ENCODE measurements at places on chromosomes 7 and 10.

DNA sequence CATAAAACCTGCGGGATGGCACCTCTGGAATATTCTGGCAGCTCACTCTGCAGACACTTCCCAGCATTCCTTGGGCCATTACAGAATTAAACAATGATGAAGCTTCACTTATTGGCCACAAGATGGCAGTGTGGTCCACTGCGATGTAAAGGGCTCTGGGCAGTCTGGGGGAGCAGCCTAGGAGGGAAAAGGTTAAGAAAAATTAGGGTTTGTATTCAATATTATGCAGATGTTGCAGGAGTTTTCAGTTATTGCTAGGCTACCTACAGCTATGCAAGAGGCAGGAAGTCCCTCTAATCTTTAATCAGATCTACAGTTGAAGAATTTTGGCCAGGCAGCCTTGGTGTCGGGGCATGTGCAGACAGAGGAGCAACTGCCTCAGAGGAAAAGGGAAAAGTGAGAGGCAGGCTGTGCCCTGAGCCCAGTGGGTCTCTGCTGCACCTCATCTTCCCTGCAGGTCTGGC is 233.2 kb upstream of the PRSS1 start:
- DNase-seq = no peak

DNA sequence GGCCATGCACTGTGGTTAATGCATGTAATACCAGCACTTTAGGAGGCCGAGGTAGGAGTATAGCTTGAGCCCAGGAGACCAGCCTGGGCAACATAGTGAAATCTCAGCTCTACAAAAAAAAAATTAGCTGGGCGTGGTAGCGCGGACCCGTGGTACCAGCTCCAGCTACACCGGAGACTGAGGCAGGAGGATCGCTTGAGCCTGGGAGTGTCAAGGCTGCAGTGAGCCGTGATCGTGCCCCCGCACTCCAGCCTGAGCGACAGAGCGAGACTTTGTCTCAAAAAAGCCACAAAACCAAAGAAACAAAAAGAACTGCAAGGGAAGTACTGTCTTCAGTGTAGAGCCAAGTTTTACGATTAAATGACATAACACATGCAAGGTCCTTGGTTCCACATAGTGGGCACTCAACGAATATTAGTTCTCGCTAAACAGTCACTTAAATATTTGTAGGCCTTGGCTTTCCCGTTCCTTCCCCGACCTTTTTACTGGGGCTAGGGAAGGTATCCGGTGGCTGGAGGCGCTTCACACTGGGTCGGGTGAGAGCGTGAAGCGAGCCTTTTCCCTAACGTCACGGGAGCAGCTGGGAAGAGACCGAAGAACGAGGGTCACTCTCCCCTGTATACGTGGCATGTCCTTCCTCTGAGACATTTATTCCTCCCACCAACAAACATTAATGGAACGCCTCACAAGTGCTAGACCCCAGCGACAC is 993 bp upstream of the SND1 start:
- DNase-seq = no peak

DNA sequence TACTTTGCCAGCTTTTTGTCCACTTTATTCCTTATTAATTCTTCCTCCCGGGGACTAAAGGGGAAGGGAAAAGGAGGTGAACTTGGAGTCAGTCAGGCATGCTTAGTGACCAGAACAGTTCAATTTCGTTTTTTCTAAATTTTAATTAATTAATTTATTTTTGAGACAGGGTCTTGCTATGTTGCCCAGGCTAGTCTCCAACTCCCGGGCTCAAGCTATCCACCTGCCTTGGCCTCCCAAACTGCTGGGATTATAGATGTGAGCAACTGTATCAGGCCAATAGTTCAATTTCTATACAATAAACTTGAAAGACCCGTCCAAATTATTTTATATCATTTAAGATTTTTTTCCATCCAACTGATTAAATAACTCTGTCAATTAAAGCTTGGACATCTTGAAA is 1.3 kb upstream of the SLF2 start:
- no peak for DNase-seq

DNA sequence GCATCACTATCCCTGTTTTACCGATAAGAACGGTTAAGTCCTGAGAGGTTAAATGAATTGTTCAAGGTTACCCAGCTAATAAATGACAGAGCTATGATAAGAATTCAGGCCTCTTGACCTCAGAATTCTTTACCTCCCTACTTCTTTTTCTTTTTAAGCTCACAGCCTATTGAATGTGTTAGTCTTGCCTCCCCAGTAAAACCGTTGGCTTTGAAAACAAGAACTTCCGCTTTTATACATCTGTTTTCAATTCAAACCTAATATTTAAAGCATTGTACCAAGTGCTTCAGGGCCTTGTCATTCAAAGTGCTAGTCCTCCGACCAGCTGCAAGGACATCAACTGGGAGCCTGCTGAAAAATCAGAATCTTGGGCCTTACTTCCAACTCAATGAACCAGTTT is 15.6 kb downstream of the SEC31B start:
- DNase-seq = no peak

GRCh38 chr7:155793720-155794119 is 18.5 kb downstream of the SHH start:
- DNase-seq = no peak
